ENCODE measurements at places on chromosomes 2 and 18.

DNA sequence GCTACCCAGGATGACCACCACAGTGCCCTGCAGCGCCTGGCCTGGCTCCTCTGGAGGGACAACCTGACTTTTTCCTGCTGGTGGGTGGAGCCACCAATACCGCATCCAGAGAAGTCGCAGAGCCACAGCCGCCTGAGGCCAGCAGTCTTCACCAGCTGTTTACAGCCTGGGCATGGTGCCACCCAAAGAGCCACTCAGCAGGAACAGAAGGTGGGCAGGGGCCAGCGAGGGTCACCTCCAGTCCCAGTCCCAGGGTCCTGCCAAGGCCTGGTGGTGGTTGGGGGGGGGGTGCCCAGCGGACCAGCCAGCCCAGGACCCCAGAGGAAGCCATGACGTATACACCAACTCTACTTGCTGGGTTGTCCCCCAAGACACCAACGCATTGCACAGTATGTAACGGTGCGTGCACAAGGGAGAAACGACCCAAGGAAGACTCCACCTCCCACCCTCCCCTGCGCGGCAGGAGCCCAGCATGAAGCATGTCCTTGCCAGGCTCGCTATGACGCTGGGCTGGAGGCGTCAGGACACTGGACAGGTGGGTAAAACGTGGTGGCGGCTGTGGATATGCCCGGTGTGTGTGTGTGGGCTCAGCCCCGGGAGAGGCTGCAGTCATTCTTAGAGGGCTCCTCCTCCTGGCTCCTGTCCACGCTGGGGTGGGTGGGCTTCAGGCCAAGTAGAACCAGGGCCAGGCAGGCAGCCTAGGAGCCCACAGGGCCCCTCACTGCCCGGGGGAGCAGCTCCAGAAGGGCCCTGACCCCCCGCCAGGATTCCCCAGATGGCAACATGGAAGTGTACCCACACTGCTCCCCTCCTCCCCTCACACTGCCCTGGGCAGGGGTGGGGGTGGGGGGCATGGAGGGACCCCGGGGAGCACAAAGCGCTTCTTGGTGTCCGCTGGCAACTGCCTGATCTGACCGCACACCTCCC, 49.3 kb downstream of the HS6ST1 start:
- no peak for DNase-seq

DNA sequence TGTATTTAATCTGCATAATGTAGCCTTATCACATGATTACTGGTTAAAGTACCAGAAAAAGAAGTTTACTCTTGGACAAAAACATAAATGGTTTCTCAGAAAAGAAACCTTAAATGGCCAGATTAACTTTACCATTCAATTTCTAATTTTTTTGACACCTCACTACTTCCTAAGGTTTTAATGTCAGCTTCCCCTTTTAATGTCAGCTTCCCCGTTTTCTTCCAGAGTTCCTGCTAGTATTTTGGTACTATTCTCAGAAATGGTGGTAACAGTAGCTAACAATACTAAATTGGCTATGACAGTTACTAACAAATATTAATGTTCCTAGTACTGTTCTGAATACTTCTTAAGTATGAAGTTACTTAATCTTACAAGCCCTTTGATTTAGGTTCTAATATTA, 22.4 kb upstream of the SLC8A1 start:
- DNase-seq: no peak

DNA sequence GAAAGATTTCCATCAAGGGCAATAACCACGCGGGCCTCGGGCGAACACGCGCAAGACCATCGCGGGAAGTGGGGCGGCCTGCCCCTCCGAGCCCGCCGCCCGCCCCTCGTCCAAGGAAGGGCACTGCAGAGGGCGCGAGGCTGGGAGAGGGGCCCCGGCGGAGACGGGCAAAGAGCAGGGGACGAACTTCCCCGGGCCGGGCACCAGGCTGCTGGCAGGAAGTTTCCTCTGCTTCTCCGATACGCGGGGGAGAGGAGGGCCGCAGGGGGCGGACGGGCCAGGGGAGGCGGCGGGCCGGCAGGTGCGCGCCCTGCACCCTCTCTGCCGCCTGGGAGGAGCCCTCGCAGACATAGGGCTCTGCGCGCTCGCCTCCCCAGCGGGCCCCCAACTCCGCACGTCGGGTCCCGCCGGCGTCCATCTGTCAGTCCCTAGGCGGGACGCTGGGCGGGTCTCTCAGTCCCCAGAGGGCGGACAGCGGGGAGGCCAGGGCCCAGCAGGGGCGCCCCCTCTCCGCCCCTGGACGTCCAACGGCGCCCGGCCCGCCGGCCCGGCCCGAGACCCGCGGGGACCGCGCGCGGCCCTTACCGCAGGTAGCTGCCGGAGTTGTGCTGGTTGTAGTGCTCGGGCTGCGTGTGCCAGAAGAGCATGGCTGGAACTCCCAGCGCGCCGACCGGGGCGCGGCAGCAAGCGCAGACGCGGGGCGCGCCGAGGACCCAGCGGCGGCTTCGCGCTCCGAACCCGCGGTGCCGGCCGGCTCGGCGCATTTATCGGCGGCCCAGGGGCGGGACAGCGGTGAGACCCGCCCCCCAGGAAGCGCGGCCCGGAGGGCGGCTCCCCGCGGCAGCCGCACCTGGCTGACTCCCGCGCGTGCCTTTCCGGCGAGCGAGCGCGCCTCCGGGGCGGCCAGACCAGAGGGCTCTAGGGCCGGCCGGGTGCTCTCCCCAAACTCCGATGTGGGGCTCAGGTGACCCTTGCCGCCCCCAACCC, at the start of gene TFCP2L1:
Gene TFCP2L1 (minus strand): TSS at position 740 of the 987 bp plus-strand sequence. CDS start 93 bp downstream, at position 647.
- DNase-seq: no peak

GRCh38 chr2:152407806-152408205, 72.8 kb downstream of the FMNL2 start:
- DNase-seq: no peak

- no peak for DNase-seq
These were observed 11.6 kb upstream of the PDIA6 start for GRCh38 chr2:10824191-10824590.

DNA sequence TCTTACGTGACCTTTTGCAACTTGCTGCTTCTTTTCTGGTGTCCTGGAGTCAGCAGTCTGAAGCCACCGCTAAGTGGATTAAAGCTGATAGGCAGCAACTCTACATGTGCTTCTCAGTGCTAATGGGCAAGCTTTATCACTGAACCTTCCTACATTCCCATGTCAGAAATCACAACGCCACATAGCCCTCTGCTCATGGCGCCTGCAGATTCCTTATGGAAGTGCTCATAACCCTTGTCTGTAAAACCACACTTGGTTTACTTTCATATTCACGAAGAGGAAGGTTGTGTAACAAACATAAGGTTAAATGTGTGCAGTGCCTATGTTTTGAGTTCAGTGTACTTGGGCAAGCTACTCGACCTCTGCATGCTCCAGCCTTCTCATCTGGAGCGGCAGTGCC, 319.8 kb downstream of the FBXO15 start:
- no peak for DNase-seq

DNA sequence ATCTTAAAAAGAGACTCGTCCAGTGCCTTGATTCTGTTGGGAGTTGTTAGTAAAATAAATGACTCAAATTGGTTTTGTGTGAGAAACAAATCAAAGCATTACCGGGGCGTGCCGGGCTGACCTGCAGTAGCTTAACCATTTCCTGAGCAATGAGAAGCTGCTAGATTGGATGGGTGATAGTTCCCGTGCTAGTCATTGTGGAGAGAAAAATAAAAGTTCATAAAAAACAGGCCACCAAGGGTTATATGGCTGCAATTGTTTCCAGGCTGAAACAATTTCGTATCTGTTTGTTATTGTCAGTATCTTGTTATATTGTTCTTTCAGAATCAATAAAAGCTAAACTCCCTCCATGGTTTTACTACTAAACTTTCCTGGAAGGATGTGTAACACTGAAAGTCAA, 314.4 kb downstream of the MTX2 start:
- no peak for DNase-seq

DNA sequence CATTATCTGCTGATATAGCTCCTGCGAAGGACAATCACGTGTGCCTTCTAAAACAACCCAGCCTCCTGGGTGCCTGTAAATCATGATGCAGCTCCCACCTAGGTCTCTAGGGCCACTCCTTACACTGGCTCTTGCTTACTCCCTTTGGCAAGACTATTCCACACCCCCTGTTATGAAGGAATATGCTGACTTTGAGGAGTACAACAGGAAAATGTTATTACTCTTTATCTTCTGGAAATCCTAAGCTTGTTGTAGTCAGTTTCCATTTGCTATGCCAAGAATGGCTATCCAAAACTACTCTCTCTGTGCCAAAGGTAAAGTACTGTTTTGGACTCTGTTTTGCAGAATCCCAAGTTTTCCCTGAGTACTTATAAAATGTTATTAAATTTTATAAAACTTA, 7.7 kb downstream of the SGO2 start:
- DNase-seq: no peak

- DNase-seq: no peak
These were observed 14.1 kb upstream of the EIF2AK3 start for GRCh38 chr2:88641330-88641729.

- DNase-seq: no peak
These were observed 43.5 kb downstream of the DOK6 start for GRCh38 chr18:69444221-69444620.

GRCh38 chr18:37412829-37413228, 152.8 kb downstream of the CELF4 start:
- DNase-seq: no peak

GRCh38 chr2:196854629-196855028, 45.5 kb upstream of the C2orf66 start:
- DNase-seq: no peak

GRCh38 chr2:122203523-122203922, 448.1 kb downstream of the TSN start:
- DNase-seq: no peak

- DNase-seq: peak; percentile 49
These were observed 18.5 kb upstream of the EML6 start for GRCh38 chr2:54704688-54705605.

DNA sequence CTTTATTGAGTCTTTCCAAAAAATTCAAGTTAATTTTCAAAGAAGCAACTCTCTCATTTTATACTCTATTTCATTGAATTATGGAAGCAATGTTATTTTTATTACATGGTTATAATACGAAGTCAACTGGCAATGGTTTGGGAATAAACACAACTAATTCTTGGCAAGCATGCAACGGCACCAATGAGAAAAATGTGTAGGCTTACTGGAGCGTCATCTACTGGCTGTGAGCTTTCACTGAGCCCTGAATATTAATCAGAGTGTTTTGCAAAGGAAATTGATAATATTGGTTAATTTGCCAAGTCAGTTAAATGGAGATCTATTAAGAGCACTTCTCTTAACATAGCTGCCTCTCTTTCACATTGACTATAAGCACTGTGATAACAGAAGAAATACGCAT, 163.9 kb downstream of the IKZF2 start:
- no peak for DNase-seq

- DNase-seq: no peak
These were observed 214.0 kb upstream of the CCDC68 start for GRCh38 chr18:55173291-55173690.

- DNase-seq: peak; percentile 13
These were observed 36.1 kb downstream of the DHRS9 start for GRCh38 chr2:169105476-169105875.

DNA sequence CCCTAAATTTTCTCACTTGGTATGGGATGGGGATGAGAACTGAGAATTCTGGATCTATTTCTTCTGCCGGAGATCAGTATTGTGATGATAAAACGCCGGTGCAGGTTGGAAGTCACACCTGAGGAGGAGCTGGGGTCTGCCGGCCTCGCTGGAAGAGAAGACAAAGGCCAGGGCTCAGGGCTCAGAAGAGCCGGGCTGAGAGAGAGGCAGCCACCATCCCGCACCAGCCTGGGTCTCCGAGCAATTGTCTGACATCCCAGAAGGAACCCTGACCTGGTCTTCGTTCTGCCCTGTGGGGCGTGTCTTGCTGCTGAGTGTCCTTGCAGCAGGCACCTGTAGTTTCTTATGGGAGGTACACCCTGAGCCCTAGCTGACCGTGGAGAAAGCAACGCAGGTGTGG, 31.4 kb upstream of the SALL3 start:
- no peak for DNase-seq

DNA sequence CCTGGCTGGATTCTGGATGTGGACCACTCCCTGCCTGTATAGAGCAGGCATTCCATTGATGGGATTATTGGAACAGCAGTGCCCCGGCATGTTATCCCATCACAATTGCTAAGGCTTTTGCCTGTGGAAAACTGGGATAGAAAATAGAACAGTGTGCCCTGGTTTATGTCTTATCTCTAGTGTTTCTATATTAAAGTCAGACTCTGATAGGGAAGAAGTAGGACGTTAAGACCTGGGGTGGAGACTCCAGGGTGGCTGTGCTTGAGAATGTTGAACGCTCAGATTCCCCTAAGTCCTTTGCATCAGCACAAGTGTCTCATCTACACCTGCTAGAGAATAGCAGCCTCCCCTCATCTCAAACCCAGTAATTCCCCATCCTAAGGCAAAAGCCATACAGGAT, 10.8 kb upstream of the NETO1 start:
- no peak for DNase-seq

DNA sequence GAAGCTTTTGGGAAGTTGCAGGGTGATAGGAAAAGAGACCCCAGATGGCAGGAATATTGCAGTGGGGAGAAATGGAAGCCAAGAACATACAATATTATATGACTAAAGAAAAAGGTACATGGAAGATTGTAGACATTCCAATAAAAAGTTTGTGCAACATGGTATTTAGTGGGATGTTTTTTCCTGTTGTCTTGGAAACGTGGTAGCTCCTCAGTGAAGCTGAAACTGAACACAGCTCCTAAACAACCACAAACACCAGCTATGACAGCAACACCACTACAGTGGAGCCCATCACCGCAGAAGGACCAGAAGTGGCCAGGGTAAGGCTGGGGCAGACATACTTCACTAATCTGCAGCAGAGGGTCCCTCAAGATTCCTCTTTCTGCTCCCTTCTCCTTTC, 246.8 kb downstream of the CDH20 start:
- no peak for DNase-seq

DNA sequence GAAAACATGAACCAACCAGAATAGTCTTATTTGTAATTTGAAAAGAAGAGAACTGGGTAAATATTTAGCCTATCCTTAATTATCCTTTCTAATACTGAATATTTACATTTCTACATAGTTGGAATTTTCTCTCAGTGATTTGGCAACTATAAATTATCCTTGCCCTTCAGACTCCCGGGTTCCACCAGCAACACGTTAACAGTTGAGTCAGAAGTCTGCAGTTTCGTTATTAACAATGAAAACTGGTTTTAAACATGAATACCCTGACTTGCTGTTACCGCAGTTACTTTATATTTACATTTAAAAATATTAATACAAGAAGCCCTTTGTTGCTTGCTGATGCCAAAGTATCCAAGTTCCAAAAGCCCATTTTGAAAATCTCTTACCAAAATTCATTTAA, 673.0 kb downstream of the ARHGAP15 start:
- DNase-seq: no peak

All from AML-193 (cell line).